ENCODE measurements at places on chromosomes 5 and 9. TPM values are rescaled to one million over a fixed set of nuclear protein-coding genes. Genes with fewer than 3 reads are reported as not detected.

Gene LHX3
- total RNA-seq, result not detected

Gene FOXD4L3
- not detected for total RNA-seq

Gene CFAP157
- total RNA-seq, result 0.25 TPM

Gene PCDHB10
- not detected for total RNA-seq
